ENCODE measurements at places on chromosomes 1 and 21. TPM values are rescaled to one million over a fixed set of nuclear protein-coding genes. Genes with fewer than 3 reads are reported as not detected.

Gene CRNN
- not detected for total RNA-seq

Gene FMO2
- 5.7 TPM for total RNA-seq

Gene RGS8
- 160 TPM for total RNA-seq

Gene ELF3
- 59.8 TPM for total RNA-seq

Gene BSND
- total RNA-seq = not detected

Gene SDC3
- 49.3 TPM for total RNA-seq

Gene FMO3
- total RNA-seq = 0.49 TPM

Gene REN
- total RNA-seq = not detected

Gene OR2L3
- total RNA-seq = 0.33 TPM

Gene UQCRHL
- total RNA-seq = 1.1 TPM

Gene MAP3K21
- 2.1 TPM for total RNA-seq

Gene SPATA46
- not detected for total RNA-seq

Gene TNFRSF9
- total RNA-seq = not detected

Gene TRIM58
- 7.0 TPM for total RNA-seq

Gene CD34
- 54.6 TPM for total RNA-seq

Gene ACTA1
- 82.8 TPM for total RNA-seq

Gene HSPB7
- total RNA-seq = 5.3 TPM

Gene ATAD3C
- total RNA-seq = 0.05 TPM

Gene CHI3L1
- 6.3 TPM for total RNA-seq

Gene ROR1
- total RNA-seq = 19.8 TPM

Gene BARHL2
- 2.8 TPM for total RNA-seq

Gene TTC3
- 691 TPM for total RNA-seq

Gene CFAP45
- total RNA-seq = not detected

Gene NPL
- total RNA-seq = 5.4 TPM

Gene ESRRG
- 101 TPM for total RNA-seq

Gene SPRR1A
- not detected for total RNA-seq

All from camera-type eye (tissue), 1 donor.